ENCODE measurements at places on chromosomes 1 and 21. TPM values are rescaled to one million over a fixed set of nuclear protein-coding genes. Genes with fewer than 3 reads are reported as not detected.

GRCh38 chr1:153957744-153958110 lies 685 bp downstream of the CRTC2 start:
- DNase-seq, result no peak

DNA sequence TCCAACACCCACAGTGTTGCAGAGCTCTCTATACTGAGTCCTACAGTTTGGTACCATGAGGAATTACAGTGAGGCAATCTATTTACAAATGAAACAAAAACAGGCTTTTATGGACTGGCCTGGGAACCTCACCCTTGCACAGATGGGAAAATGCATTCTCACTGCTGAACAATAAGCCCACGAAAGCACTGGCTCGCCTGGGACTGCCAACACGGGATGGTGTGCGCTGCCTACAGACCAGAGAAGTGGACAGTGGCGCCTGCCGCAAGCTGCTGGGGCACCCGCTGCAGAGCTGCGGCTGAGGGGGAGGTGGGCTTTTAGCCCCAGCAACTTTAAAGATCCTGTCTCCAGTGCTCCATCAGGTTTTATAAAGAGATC lies 28.5 kb upstream of the ABCG1 start:
- DNase-seq, result no peak

DNA sequence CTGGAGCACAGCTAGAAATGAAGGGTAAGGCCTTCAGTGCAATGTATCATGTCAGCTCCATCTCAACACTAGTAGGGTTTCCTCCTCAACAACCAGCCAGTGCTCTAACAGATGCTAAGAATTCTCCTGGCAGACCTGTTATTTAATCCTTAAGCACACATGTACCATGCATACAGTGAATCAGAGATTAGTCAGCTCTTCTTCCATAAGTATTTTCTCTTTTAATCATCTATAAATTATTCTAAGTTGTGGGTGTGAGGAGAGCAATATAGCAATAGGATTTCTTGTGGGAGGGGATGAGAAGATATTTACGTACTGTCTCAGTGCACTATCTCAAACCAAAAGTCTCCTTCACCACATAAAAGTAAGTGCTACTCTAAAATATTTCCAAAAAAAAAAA lies 95.3 kb downstream of the COP1 start:
- DNase-seq, result no peak

The DENND2C gene
- total RNA-seq, result 18.5 TPM

DNA sequence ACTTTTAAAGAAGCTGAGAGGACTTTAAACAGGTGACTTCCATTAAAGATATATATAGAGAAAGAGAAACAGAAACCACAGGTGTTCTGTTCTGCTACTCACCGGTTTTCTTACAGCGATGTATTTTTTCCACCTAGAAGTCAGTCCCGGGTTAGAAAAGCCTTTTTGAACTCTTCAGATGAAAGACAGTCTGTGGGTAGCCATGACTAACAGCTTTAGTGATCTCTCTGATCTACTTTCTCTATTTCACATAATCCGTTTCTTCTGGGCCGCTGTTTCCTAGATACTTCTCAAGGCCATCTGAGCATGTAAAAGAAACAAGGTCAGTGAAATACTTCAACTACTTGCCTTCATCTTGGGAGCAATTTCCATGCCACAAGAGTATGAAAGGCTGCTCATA lies 25.1 kb downstream of the WDR64 start:
- DNase-seq, result no peak
